ENCODE measurements at places on chromosomes 12 and 14.

DNA sequence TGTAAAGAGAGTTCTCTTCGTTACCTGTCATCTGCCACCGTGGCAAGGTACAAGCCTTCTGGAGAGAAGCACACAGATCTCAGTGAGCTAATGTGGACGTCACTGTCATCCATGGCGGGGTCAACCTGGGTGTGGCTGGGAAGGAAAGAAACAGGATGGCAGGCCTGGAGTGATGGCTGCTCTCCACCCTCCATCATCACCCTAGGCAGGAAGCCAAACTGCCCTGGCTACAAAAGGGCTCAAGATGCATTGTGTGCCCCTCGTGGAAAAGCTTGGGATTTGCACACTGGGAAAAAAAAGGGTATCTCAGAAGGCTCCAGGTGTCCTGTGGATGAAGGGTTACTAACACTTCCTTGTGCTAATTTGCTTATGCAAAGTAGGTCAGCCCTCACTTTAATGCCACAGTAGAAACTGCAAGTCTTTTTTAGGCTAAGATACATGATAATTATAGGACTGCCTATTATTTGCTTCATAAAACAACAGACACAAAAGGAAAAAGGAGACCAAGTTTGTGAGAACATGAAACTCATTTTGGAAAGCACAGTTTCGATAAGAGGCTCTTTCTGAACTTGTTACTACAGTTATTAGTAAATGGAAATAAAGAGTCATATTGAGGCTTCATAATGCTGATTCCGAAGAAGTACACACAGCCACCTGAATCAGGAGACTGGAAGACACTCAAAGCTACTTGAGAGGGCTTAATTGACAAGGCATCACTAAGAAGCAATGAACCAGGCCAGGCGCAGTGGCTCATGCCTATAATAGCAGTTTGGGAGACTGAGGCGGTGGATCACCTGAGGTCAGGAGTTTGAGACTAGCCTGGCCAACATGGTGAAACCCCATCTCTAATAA lies 18.9 kb downstream of the RFC5 start:
- no peak for DNase-seq

DNA sequence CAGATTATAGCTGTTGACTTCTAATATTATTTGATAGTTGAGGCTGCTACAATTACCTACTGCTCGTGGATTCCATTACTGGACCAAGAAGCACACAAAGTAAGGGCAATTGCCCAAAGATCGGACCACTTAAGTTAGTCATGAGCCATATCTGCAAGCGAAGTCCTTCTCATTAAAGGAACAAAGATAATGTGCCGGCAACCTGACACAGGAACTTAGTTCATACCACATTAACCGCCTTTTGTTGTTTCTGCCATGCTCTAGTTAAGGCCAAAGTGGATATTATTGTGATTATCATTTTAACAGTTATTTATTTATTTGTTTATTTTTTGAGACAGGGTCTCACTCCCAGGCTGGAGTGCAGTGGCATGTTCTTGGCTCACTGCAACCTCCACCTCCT lies 38.1 kb upstream of the TMED10 start:
- DNase-seq: no peak

GRCh38 chr12:52584156-52584682 lies 10.6 kb upstream of the KRT74 start:
- no peak for DNase-seq

DNA sequence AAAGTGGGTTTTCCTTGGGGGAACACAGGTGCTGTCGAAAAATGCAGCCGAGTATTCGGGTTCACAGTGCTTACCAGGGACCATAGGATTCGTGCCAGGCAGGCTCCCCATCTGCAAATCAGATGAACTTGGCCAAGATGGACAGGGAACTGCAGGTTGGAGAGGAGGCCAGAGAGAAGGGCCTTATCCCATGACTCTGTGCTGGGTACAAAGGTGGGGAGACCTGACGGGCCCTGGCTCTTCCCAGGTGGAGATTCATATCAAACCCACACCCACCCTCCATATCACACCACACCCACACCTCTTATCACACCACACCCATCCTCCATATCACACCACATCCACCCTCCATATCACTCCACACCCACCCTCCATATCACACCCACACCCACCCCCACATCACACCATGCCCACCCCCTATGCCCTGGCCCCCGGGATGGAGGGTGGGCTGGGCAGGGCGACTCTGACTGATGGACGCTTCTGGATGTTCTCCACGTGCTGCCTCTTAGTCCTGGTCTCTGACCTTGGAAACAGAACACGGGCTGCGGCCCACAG lies 319.7 kb downstream of the ADGRD1 start:
- no peak for DNase-seq

DNA sequence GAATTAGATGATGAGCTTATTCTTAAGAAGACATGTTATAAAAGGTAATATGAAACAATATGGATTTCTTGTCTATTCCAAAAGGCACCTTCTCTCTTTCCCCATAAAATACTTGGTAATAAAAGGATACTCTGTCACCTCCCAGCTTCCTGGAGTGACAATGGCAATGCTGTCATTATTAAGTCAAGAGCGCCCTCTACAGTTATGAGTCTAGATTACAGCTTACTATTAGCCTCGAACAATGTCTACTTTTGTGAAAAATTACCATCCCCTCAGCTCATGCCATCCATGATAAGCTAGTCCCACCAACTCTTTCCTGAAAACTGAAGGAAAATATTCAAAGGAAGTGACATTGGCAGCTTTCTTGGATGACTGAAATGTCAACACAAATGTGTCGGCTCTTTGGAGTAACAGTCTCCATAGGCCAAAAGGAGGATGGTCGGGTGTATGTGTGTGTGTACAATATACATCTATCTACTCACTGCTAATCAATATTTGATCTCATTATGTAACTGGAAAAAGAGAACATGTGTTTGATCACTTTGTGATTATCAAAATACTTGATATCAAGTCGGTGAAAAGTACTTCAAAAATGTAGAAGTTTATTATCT lies 48.7 kb upstream of the CDKN3 start:
- DNase-seq: peak; percentile 71

DNA sequence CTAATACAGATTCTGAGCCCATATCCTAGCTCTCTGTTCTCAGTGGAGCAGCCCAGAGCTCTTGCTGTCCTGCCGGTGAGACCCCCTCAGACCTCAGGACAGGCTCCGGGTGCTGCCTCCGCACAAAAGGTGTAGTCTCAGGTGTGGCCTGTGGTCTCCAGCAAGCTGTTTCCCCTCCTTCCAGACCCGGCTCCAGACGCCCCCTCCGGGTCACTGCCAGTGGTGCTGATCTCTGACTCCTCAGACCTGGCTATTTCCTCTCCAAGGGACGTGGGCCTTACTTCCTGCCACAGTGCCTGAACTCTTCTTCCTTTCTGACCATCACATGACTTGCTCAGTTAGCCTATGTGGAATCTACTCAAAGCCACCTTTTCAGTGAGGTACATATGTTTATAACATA lies 337.5 kb downstream of the GLT1D1 start:
- no peak for DNase-seq

DNA sequence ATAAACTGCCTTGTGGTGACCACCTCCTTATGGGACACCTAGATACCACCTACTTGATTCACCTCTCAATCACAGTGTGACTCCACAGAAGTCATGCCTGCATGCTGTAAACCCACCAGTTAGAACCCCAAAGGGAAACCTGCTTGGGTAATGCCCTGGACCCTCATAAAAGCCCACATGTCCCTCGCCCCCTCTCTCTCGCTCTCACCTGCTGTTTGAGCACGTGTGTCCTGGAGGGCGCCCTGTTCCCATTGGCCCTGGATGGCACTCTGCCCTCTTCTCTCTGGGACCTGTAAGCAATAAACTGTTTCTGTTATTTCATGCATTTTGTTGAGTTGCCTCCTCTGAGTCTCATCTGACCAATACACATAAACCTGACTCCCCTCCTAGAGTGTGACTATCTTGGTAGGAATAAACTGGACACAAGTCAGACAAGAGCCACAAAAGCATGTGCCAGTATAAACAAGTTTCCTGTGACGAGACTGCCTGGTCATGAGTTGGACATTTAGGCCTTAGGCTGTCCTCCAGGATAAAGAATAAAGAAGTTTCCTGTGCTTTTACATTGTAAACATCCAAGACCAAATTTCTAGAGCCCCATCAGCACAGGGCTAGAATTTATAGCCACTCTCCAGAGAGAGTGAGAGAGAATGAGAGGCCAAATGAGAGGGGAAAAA lies 8.6 kb downstream of the IFI27L2 start:
- DNase-seq: no peak

DNA sequence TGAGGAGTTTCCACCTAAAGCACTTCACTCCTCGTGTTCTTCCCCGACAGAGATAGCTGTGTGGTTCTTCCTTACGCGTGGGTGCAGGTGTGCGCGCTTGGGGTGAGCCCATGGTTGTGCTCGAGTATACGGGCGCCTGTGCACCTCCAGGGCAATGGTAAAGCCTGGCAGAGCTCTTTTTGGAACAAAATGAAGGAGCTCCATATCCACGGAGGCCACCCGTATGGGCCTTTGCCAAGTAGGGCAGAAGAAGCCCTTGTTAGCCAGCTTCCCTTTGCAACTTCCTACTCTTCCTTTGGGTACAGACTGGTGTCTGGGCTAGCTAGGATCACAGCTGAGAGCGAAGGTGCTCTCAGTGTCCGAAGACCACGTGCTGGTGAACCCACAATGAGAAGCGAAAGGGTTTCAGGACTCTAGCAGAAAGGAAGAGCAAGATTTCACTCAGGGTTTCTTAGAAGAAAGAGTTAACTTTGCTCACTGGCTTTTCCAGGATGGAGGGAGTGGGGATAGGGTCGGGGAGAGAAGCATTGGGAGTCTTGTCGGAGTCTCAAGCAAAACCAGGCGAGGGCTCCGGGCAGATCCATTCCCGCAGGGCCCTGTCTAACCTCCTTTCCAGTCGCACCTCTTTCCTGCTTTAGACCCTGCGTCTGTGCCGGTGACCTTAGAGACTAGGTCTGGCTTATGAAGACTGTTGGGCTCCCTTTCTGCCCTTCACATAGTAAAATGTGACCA lies 960 bp upstream of the LRFN5 start:
- no peak for DNase-seq

GRCh38 chr12:124557518-124558223 lies 9.7 kb downstream of the NCOR2 start:
- DNase-seq: no peak

DNA sequence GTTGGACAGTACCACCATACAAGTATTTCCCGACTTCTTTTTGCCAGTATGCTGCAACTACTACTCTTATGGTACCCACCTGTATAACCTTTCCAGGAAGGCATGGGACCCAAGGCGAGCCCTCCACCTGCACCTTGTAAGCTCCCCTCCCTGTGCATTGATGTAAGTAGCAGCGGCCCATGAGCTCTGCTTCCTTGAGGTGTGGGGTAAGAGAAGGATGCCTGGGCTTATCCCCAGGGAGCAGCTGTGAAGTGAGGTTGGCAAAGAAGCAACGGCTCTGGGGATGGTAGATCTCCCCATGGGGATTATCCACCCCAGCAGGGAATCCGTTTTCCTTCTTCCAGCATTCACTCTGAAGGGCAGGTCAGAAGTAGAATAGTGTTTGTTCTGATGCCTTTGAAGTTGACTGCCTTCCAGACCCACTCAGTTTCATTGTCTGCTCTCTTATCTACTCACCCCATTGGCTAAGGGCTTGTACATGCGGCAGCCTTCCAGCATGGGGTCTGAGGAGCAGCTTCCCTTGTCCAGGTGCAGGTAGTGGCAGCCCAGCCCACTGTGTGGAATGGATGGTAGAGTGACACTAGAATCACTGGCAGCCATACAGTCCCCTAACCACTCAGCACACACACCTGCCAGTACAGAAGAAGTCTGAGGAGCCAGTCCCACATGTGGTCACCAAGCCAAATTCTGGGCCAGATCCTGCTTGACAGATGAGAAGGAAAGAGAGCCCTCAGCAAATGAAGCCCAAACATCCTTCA lies 3.4 kb downstream of the CIROP start:
- DNase-seq: no peak

DNA sequence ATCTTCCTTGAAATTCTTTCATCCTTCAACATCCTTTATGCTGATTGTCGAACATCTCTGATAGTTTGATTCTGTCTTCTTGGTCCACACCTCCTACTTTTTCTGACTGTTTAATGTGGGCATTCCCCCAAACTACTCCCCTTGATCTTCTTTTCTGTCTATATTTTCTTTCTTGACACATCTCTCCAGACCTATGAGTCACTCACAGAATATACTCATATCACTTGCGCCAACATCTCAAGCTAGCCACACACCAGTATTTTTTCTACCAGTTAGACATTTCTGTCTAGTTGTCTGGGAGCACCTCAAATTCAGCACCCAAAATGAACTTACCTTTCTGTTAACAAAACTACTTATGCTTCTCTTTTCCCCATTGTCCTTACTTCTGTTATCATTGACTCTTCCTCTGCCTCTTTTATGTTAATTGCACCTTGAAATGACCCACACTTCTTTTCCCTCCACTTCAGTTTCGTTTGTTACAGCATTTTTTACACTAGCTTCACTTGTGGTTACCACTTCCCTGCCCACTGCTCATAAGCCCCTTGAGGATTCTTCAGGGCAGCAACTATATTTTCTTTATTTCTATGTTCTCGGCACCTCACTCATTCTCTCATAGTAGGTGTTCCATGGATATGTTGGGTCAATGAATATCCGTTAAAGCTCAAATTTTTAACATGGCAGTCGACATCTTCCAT lies 33.5 kb downstream of the TSHR start:
- DNase-seq: no peak

DNA sequence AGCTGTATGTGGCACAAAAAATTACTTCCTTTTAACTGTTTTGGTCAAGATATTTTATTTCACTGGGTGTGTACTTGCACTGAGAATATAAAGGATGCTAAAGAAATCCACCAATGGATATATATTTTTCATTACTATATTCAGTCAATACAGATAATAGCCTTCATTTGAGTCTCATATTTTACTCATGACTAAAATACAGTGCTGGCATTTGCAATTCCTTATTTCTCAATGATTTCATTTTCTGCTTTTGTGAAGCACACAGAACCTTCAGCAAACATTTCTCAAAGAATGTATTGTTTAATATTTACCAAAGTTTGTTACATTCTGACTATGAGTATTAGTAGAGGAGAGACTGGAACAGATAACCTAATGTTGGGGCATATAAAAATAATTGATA lies 93.2 kb upstream of the SOX5 start:
- DNase-seq: no peak

- no peak for DNase-seq
Observed at GRCh38 chr12:110639336-110640141, 25.6 kb downstream of the TCTN1 start.

DNA sequence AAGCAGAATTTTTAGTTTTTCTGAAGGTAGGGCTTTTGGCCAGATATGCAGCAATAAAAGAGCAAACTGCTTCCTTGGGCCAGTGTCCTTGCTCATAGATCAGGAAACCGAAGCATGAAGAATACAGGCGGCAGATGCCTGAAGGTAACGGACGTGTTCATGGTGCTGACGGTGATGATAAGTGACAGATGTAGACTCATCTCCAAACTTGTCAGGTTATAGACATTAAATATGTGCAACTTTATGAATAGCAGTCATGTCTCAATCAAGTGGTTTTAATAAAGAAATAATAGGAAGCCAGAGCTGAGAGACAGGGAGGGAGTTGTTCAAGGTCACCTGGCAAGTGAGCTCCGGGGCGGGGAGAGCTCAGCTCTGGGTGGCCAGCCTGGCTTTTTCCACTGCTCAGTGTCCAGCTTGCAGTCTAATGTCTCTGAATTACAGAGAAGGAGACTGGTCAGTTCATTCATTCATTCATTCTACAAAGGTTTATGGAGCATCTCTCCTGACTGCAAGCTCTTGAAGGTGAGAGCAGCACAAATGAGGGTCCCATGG lies 1.0 kb downstream of the SERPINA5 start:
- DNase-seq: no peak

Measured in NCI-H2227 treated with DMSO at 0.1 percent for 48 hours (cell line).